ENCODE measurements at places on chromosomes 5 and 9. TPM values are rescaled to one million over a fixed set of nuclear protein-coding genes. Genes with fewer than 3 reads are reported as not detected.
A peak's percentile ranks its signal among the peaks of the same experiment; 100 is the strongest.

DNA sequence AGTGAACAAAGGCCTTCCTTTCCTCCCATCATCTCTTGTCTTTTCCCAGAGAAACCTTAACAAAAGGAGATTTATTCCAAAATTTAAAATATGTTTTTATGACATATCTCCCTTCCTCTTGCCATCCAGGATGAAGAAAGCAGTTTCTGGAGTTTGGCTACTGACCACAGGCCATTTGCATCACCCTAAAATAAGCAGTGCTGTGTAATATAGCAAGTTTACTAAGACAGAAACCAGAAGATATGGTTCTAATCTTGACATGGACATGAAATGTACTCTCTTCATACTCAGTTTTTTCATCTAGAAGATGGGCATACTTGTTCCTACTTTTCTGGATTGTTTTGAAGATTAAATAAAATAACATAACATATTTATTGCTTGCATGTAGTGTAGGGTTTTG, 50.2 kb upstream of the ZFAND5 start:
- DNase-seq, result no peak

DNA sequence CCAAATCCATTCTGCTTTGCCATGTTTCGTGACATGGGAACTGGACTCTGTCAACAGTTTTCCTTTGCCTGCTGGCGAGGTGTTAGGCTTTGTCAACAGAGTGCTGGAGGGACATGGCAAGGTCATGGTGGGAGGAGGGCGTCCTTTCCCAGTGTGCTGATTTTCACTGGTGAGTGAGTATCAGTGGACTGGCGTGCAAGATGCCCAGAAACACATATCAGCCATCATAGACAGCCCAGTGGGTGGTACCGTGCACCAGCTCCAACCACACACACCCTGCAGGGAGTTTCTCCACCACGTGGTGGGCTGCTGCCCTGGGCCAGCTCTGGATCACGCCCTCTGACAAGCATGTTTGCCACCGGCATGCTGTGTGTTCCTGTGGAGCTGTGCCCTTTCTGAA, 50.0 kb upstream of the ABL1 start:
- DNase-seq, result no peak

DNA sequence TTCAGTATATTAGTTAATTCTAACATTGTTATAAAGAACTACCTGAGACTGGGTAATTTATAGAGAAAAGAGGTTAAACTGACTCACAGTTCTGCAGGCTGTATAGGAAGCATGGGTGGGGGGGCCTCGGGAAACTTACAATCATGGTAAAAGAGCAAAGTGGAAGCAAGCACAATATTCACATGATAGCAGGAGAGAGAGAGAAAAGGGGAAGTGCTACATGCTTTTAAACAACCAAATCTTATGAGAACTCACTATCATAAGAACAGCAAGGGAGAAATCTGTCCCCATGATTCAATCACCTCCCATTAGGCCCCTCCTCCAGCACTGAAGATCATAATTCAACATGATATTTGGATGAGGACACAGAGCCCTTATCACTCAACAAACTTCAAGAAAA, 324.9 kb downstream of the ZNF608 start:
- DNase-seq, result no peak

DNA sequence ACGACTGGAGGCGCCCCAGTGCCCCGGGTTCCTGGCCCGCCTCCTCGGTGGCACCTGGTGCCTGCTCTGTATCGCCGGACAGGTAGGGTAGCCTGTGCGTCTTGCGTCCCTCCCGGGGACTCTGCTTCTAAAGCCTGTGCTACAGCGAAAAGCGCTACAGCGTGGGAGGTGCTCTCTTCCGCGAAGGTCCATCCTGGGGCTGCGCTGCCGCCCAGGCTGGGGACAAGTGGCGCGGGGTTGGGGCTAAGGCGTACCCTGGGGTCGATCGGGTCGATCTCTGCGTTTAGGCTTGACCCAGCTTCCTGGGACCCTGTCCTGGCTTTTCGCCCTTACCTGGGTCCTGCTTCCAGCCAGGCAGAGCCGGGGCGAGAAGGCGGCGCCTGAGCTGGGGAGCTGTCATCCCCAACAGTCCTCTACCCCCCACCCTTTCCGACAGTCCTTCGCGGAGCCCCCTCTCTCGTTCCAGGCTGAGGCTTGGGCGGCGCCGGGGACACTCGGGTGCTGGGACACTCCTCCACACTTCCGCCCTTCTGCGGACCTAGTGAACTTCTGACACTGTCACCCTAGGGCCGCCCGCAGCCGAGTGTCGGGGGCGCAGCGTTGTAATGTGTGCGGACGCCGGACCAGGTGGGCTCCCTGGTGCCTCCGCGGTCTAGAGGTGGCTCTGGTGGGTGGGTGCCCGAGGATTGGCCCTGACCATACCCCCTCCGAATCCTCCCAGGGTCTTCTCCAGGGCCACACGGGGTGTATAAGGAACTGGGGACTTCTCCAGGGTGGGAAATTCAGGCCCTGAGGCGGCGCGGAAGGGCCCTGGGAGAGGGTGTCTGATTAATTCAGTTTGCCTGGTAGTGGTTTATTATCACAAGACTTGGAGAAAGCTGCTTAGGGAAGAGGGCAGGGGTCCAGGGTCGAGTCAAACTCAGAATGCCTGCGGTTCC, 328.2 kb downstream of the SH3GL2 start:
- DNase-seq, result no peak

DNA sequence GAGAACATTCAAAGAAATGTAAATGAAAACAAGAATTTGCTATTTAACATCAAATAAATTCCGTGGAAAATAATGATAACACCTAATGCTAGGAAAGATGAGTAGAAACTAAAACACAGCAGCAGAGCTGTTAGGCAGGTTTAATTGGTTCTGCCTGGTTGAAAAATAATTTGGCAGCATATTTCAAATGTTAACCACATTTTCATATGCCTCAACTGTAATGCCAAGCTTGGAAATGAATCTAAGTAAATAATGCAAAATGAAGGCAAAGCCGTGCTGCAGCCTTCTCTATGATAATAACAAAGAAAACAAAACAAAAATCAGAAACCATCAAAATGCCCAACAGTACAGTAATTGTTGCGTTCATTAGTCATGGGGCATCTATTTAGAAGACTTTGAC, 79.9 kb upstream of the MSX2 start:
- DNase-seq, result no peak

DNA sequence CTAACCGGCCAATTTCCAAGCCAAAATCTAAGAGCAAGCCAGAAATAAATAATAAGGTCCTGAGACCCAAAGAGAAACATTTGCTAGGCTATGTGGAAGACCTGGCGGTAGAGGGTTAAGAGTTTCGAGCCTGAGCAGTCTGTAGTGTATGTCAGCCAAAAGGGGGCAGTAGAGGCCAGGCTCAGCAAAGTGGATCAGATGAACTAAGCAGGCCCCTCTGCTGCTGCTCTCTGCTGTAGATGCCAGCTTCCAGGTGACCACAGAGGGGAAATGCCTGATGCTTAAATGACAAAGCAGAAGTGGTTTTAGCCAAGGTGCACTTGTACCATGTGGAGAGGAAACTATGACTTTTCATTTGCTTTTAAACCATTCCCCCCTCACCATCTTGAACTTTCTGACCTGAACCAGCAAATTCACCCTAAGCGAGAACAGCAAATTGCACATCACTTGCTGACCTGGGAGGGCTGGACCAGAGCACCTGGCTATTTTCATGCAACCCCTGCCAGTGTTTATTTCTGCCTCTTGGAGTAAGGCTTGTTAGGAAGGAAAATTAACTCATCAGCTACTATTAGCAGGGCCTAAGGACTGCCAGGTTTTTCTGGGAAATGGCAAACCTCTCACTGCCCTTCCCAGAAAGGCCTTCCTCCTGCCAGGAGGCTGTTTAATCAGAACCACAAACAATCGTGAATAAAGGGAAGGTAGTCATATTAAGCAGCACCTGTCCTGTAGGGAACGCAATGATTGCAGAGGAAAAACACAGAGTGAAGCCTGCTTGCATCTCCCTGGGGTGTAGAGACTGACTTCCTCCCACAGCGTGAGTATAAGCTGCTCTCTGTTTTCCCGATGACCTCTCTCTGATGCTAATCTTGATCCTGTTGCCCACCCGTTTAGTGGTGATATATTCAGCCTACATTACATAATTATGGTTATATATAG, 818.2 kb downstream of the TLR4 start:
- DNase-seq, result no peak

SLC25A46 gene
- total RNA-seq, result 59.7 TPM

- DNase-seq, result peak; percentile 90
Measured at GRCh38 chr9:36873247-36873875, 160.7 kb downstream of the PAX5 start.

GRCh38 chr5:134964359-134965270, 3.1 kb upstream of the CATSPER3 start:
- DNase-seq, result no peak

MAP1B gene
- 16.8 TPM for total RNA-seq

PCDHGA11 gene
- 1.8 TPM for total RNA-seq

GRCh38 chr5:65157906-65158603, 323.7 kb downstream of the ADAMTS6 start:
- DNase-seq, result no peak

- DNase-seq, result no peak
Measured at GRCh38 chr9:72217306-72217842, 68.1 kb downstream of the GDA start.

All from spleen (tissue), 13 donors.